Stomach (tissue), 19 donors: ENCODE measurements at places on chromosomes 1 and 21. TPM values are rescaled to one million over a fixed set of nuclear protein-coding genes. Genes with fewer than 3 reads are reported as not detected.

FALEC gene
- not detected for total RNA-seq

IGSF5 gene
- total RNA-seq = not detected

FABP3 gene
- total RNA-seq = not detected

GJA4 gene
- total RNA-seq = 1.7 TPM

ATP1A4 gene
- total RNA-seq = not detected

MYOG gene
- total RNA-seq = not detected

CLCNKA gene
- not detected for total RNA-seq

SLC6A17 gene
- 0.29 TPM for total RNA-seq

ANGPTL3 gene
- total RNA-seq = 0.14 TPM

CENPS gene
- not detected for total RNA-seq

PRAMEF4 gene
- not detected for total RNA-seq

CFHR4 gene
- total RNA-seq = not detected

SLC30A10 gene
- 0.92 TPM for total RNA-seq

ADAR gene
- total RNA-seq = 173 TPM

FYB2 gene
- total RNA-seq = not detected
